ENCODE measurements at places on chromosomes 4 and X.

DNA sequence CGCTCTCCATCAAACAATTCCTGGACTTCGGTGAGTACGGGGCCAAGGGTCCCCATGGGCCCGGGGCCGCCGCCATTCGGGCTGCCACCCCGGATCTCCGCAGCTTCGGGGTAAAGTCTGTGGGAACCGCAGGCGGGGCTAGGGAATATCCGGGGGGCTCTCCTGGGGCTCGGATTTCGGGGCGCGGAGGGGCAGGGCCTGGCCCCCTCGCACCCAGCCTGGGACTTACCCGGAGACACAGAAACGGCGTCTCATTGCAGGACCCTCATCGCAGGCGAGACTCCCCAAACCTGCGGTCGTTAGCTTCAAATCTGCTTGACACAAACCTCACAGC is 413 bp downstream of the PDK3 start:
- DNase-seq, result no peak

DNA sequence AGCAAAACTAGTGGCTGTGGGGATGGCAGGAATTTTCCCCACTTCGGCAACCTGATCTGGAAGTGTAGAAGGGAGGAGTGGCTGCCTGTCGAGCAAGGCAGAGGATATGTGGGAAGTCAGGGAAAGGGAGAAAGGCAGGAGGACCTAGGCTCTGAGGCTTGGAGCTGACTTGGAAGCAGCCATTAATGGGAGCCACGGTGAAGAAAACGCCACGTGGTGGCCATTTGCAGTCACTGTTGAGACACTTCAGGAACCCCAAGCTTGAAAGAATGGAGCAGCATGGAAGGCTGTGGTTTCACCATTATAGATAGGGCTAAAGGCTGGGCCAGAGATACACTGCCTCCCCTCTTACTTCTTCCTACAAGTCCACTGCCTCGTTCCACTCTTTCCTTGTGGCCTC is 41.8 kb upstream of the MAML3 start:
- no peak for DNase-seq

GRCh38 chr4:130478406-130478805 is 1382.5 kb downstream of the C4orf33 start:
- peak; percentile 62 for DNase-seq

DNA sequence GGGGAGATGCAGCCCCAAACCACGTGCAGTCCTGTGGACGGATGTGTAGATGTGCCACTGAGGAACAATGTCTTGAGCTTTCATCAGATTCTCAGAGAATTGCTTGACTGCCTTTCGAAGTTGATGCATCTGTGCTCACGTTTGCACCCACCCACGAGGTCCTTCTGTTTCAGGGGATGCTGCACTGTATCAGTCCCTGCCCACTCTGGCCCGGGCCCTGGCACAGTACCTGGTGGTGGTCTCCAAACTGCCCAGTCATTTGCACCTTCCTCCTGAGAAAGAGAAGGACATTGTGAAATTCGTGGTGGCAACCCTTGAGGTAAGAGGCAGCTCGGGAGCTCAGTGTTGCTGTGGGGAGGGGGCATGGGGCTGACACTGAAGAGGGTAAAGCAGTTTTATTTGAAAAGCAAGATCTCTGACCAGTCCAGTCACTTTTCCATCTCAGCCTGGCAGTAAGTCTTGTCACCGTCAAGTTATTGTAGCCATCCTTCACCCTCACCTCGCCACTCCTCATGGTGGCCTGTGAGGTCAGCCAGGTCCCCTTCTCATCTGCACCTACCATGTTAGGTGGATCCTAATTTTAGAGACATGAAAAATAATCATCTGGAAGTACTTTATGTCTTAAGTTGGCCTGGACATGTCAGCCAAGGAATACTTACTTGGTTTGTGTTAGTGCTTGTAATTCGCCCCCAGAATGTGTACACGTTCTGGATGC is 36.4 kb upstream of the MSANTD1 start:
- no peak for DNase-seq

GRCh38 chr4:70877556-70877955 is 24.6 kb upstream of the MOB1B start:
- no peak for DNase-seq

DNA sequence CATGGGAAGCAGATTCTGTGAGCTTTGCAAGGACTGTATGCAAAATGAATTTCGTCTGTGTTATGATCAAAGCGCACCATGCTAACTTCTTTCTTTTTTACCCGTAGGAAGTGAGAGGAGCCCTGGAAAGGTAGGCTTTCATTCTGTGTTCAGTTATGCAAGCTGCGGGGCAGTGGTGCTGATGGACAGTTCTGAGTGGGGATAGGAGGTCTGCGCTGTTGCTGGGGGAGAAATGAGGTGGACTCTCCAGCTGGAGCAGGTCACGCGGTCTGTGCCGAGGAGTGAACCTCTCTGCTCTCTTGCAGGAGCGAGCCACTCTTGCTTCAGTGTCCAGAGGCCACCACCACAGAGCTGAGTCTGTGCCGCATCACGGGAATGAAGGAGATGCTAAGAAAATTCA is 4.5 kb downstream of the TRIML1 start:
- DNase-seq, result peak; percentile 9

GRCh38 chr4:160835789-160836188 is 1328.0 kb downstream of the FSTL5 start:
- no peak for DNase-seq

DNA sequence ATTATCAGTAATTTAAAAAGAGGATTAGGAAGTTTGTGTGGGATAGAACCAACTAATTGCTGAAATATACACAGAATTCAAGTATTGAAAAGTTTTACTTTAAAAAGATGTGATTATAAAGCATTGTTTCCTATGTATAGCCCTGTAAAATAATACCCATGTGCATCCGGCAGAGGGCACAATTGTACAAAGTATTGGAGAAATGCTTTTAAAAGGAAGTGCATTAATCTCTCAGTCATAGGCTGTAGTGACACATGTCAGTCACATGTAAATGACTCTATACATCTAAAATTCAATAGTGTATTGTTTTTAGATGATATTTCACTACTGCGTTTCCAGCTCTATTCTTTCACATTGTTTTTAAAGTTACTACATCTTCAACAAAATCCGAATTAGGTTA is 9.7 kb upstream of the GEMIN8 start:
- DNase-seq, result peak; percentile 43

- peak; percentile 37 for DNase-seq
Observed at GRCh38 chr4:29549342-29549741, 1170.8 kb upstream of the PCDH7 start.

GRCh38 chr4:10639664-10640063 is 44.9 kb downstream of the CLNK start:
- DNase-seq, result peak; percentile 70

- DNase-seq, result no peak
Observed at GRCh38 chrX:46739736-46740135, 19.2 kb downstream of the SLC9A7 start.

- DNase-seq, result peak; percentile 79
Observed at GRCh38 chrX:45781901-45782553, 581.4 kb upstream of the DIPK2B start.

DNA sequence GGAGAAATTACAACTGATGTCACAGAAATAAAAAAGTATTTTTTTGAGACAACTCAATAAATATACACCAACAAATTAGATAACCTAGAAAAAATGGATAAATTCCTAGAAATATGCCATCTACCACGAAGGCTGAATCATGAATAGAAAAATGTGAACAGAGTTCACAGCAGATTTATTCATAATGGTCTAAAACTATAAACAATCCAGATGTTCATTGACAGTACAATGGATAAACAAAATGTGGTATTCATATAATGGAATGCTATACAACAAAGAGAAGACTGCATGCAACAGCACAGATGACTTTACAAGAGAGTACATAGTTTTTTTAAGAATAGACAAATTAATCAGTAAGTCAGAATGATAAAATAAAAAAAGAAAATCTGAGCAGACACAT is 55.2 kb downstream of the CLOCK start:
- peak; percentile 57 for DNase-seq

GRCh38 chr4:145755802-145756201 is 75.9 kb downstream of the C4orf51 start:
- peak; percentile 13 for DNase-seq

DNA sequence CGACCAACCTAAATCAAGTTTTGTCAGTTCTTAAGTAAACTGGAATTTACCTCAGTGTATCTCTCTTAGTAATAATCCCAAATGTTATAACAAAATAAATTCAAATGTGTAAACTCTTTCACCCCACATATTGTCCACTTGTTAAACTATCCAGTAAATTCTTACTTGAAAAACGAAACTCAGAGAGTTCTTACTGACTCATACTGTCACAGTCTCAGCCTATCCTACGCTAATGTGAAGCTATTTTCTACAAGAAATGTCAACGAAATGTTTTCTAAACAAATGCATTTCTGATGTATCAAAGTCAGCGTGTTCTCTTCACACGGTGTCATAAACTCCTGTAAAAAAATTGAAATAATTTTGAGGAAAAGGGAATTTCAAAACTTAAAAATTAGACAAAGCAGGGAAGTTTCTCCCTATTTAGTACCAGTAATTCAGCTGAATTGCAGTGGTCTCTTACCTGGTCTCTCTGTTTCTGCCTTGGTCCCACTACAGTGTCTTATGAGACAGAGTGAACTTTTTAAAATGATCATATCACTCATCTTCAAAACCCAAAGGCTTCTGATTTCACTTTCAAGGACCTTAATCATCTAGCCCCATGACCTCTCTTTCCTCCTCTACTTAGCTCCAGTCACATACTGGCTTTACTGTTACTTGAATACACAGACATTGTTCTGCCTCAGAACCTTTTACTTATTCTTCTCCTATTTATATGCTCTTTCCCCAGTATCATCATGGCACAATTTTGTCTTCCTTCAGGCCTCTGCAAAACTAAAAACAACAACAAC is 63.3 kb downstream of the DCAF8L1 start:
- no peak for DNase-seq

DNA sequence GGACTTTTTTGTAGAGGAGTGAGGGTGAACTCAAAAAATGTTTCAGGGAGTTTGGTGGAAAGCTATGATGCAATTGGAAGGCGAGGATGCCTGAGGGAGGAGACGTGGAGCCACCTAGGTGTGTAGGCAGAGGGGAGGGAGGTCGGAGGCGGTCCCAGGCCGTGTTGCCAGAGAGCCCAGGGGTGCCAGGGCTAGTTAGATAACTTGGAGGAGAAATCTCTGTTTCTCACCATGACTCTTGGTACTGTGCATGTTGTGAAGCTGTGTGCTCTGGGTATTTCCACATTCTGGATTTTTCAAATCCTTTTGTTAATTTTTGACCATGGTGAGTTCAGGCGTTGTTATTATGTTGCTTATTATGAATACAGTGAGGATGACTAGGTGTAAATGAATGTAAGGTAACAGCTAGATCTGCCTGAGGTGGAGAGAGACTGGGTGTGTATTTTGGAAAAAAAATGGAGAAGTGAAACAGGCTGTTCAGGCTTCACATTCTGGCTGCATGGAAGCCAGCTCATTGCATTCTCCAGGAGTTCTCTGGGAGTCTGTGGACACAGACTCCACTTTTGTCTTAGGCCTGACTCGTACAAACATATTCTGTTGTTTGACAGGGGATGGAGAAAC is 4.5 kb downstream of the RAB9A start:
- no peak for DNase-seq

GRCh38 chr4:67820903-67821302 is 62.9 kb downstream of the TMPRSS11D start:
- DNase-seq, result no peak

GRCh38 chr4:148730082-148730640 is 287.9 kb upstream of the NR3C2 start:
- no peak for DNase-seq

GRCh38 chrX:132909643-132910042 is 48.8 kb downstream of the HS6ST2 start:
- DNase-seq, result peak; percentile 86

- no peak for DNase-seq
Observed at GRCh38 chr4:19694812-19695211, 556.9 kb upstream of the SLIT2 start.

- DNase-seq, result no peak
Observed at GRCh38 chr4:153265306-153266047, 61.2 kb downstream of the TRIM2 start.

DNA sequence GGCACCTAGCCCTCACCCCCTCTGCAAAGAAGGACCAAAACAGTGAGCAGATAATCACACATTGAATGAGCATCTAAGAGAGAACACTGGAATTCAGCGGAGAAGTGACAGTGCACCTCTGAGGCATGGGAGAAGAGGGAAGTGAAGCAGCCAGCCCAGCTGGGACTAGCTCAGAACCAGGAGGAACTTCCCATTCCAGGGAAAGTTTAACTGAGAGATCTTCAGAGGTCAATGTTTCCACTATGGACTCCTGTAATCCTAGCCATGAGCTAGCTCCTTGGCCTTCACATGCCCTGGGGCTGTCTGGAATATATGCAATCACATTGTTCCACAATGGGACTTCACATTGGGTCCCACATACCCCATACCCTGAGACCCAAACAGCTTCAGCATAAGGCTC is 24.4 kb downstream of the TLR6 start:
- no peak for DNase-seq

DNA sequence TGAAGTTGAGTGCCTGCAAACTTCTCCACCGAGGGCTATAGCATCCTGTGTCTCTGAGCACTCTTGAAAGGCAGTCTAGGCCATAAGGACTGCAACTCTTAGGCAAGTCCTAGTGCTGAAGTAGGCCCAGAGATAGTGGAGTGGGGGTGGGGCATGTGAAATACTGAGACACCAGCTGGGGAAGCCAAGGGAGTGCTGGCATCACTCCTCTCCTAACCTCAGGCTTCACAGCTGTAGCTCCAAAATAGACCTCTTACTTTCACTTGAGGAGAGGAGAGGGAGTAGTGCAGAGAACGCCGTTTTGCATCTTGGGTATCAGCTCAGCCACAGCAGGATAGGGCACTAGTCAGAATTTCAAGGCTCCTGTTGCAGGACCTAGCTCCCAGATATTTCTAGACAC is 56.2 kb upstream of the CYSLTR1 start:
- no peak for DNase-seq
